ENCODE measurements at places on chromosomes 4 and X.

DNA sequence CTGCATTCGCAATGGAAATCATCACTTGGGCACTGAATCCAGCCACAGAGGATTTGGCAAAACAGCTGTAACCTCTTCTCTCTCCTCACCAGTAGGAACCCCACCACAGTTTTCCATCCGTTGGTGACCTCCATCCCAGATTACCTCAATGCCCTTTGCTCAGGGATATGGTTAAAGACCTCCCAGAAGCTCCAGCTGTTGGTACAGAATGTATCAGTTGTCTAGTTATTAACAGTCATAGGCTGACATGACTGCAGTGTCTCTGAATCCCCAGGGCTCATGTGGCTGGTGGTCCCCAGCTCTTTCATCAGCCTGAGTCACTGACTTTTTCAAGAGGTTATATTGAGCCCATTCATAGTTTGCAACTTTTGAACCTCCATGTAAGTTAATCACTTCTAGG lies 189.8 kb upstream of the HHIP start:
- no peak for DNase-seq

DNA sequence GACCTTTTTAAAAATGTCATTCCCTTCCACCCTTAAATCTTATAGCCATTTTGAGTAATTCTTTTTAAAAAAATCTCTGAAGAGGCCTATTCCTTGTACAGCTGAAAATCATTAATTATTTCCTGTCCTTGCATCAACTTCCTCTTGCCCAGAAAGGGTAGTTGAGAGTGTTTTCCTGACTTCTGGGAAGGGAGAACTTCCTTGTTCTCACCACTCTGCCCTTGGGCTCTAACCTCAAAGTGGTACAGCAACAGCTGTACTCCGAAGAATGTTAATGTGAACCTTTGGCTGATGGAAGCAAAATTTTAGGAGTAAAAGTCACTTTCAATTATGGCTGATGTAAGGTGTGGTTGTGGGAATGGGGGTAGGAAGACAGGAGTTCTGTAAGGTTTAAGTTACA lies 15.1 kb upstream of the FABP2 start:
- DNase-seq, result no peak

DNA sequence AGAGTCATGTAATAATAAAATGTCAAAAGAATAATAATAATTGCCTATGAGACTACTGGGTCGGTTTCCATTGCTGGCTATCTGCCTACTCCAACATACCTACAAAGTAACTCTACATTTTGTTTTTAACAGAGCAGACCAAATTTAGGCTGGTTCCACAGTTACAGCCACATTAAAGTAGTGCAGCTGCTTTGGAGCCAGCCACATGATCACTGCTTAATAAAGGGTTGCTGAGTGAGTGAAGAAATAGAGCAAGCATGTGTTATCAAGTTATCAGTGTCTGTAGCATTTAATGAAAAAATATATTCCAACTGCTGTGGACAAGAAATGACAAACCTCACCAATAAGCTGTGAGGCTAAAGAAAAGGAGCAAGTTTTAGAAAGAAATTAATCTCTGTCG lies 782.3 kb downstream of the PCDH18 start:
- no peak for DNase-seq

DNA sequence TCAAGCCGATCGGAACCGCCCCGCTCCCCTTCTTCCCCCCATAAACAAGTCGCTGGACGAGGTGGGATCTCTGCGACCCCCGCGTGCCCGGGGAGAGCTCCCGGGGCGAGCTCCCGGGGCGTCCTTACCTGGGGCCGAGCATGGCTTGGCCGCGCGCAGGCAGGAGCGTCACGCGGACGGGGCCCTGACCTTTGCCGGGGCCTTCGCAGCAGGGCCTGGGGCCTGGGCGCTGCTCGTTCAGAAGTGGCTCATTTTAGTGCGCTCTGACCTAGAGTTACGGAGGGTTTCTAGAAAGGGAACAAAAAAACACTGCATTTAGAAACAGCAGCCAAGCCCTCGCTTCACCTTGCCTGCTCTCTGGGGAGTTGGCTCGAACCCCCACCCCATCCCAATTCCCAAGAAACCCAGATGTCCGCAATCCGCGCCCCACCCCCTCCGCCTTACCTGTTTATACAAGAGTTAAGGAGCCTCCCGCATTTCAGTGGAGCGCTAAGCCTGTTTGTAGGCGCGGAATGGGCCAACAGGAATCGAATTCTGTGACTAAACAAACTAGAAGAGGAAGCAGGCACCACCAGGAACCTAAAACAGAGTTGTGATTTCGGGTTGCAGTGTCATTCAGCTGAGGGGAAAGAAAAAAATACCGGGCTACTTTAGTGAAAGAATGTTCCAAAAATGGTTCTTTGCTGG lies 814 bp upstream of the RBM47 start:
- peak; percentile 79 for DNase-seq

DNA sequence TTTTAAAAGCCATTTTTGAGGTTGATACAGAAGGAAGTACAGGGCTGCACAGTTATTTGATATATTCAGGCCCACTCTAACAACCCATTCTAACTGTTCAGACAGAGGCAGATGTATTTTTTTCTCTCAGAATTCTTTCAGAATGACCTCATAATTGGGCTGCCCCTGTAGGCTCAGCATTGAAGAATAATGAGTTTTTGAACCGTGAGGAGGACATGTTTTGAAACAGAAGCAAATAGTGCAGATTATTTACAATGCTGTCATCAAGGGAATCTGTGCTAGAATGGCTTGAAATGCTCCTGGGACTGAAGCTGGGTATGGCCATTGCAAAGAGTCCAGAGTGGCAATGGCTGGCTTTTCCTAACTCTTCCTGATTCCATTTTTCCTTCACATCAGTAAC lies 158.1 kb downstream of the SOX3 start:
- no peak for DNase-seq

DNA sequence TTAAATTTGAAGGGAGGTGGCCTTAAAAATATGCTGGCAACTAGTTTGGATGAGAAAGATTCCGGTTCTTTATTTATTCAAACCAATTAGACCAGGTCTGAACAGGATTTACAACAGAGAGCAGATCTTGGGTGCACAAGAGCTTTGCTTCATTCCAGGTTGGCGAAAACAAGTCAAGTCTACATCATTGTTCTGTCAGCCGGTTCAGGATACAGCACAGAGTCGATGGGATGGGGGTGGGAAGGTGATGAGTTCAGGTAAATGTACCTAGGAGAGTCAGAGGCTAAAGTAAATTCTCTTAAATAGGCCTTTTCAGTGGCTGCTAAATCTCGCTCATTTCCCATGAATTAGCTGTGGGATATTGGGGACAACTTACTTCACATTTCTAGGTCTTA lies 882 bp upstream of the STIM2 start:
- peak; percentile 11 for DNase-seq

DNA sequence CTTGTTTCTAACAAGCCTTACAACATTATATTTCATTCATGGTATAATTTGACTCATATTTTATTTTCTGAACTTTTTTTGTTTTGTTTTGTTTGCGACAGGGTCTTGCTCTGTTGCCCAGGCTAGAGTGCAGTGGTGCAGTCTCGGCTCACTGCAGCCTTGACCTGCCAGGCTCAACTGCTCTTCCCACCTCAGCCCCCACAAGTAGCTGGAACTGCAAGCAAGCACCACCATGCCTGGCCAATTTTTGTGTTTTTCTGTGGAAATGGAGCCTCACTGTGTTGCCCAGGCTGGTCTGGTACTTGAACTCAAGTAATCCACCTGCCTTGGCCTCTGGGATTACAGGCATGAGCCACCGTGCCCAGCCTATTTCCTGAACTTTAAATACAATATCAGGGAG lies 42.5 kb downstream of the GRID2 start:
- DNase-seq, result no peak

GRCh38 chrX:155221351-155221750 lies 5.1 kb downstream of the VBP1 start:
- DNase-seq, result no peak

DNA sequence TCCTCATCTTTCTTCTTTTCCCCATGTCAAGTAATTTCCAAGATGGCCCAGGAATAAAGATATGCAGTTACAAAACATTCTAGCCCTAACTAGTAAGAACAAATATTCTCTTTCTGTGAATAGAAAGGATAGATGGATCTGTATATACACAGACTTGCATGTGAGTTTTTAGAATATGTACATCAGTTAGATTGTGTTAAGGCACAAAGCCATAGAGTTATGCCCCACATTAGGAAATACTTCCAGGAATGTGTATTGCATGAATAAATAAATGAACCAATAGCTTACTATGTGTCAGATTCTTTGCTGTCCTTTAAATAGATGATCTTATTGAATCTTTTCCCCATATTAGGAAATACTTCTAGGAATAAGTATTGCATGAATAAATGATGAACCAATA lies 46.0 kb upstream of the TMPRSS11E start:
- no peak for DNase-seq

DNA sequence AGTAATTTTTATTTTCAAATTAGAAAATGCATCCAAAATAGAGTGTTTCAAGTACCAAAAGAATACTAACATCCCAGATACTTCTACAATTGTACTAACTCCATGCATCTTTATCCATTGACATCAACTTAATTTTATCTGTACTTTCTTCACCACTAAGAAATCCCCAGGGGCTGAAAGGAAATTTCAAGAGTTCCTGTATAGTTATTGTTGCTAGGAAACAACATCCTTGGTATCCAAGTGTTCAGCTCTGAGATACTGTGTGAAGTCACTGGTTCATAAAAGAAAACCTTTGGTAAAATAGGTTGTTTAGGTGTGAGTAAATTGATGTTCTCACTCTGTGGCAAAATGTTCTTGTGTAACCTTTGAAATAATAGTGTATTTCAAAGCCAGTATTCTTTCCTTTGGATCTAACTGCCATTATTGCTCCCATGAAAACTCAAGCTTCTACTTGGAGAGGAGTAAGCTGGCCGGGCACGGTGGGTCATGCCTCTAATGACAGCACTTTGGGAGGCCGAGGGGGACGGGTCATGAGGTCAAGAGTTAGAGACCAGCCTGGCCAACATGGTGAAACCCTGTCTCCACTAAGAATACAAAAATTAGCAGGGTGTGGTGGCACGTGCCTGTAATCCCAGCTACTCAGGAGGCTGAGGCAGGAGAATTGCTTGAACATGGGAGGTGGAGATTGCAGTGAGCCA lies 72.9 kb downstream of the COMMD8 start:
- DNase-seq, result no peak

DNA sequence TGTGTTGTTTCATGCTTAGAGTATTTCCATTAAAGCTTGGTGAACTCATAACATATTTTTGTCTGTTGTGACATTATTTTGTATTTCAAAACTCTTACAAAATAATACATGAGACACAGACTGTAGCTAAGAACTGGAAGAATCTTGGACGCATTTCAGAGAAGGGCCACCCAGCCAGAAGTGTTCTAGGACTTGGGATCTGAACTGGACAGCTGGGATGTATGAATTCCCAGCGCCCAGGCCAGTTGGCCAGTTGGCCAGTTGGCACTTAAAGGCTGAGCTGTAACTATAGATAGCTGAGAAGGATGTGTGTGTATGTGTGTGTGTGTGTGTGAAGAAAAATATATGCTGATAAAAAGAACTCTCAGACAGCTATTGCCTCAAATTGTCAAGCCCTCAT lies 193.4 kb upstream of the GPR101 start:
- no peak for DNase-seq

DNA sequence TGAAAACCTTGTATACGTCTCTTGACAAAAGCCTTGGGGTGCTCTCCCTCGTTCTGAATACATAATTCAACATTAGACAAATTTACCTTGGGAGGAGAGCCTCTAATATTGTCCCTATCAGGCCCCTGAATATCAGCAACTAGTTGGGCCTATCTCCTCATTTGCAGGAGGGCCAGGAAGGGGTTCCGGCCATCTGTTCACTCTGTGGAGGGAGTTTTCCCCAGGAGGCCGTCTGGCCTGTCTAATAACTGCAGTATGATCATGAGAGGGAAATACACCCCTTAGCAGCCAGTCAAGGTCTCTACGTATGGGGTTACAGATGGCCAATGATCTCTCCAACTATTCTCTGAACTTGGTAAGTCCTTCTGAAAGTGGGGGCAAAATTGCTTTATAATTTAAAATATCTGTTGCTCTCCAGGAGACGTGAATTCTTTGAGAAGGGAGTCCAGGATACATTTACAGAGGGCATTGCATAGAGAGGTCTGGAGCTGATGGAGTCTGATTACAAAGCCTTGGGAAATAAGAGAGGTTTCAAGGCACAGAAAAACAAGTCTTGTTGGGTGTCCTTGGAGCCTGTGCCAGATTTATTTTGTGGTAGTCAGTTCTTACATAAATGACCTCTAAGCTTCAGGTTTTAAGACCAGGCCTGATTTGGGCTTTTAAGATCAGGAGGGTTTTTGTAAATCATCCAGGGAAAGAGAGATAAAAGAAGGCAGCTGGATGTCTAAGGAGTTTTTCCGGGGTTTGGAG lies 48.2 kb upstream of the UXT start:
- no peak for DNase-seq

DNA sequence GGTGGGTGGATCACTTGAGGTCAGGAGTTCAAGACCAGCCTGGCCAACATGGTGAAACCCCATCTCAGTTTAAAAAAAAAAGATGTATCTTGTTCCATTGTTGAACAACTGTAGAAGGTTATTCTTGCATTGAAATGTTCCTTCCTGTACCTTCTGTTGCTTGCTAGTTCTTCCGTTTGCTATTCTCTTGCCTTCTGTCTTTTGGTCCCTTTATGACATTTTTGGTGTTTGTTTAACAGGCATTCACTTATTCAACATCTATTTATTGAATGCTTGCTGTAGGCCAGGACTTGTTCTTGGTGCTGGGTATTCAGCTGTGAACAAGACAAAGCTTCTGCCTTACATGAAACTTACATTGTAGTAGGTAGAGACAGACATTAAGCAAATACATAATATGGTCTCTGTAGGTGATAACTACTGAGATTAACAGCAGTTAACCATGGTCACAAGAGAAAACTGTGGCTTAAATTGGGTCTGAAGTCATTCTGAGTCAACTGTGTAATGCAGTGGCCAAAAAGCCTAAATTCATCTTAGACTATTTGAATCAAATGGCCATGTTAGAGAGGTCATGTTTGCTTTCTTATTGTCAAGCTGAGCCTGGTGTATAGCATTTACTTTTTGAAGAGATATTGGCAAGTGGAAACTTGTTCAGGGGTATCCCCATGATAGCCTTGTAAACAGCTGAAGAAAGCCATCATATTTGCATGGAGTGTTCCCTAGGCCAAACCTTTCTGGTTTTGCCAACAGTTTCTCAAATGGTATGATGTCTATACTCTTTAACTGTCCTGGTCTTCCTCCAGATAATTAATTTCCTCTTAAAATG lies 35.6 kb downstream of the GAB1 start:
- no peak for DNase-seq

DNA sequence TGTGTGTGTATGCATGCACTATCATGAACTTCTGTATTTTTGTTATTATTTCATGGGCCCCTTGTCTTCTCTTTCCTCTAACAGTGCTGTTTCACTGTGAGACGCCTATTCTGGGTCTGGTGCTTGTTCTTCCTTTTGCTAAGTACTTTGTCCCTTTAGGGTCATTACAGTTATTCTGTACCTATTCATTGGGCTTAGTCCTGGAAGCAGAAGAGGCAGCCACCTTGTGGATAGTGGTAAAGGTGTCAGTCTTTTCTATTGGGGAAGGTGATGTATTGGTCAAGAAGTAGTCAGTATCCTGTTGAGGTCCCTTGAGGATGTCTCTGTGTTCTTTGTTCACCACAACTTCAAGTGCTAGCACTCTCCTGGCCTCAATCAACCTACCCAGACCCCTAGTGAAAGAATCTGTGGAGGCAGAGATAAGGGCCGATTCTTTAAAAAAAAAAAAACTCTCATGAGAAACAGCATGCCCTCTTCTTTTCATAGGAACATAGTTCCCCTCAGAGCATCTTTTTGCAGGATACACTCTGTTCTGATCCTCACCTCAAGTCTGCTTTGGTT lies 593.8 kb downstream of the SPRY1 start:
- no peak for DNase-seq

All from H7 (cell line).